NCI-H524 treated with DMSO at 0.1 percent for 48 hours (cell line): ENCODE measurements at places on chromosomes 2 and 18.

- DNase-seq, result no peak
These were observed 367.2 kb upstream of the KCNH7 start for GRCh38 chr2:163205589-163206254.

DNA sequence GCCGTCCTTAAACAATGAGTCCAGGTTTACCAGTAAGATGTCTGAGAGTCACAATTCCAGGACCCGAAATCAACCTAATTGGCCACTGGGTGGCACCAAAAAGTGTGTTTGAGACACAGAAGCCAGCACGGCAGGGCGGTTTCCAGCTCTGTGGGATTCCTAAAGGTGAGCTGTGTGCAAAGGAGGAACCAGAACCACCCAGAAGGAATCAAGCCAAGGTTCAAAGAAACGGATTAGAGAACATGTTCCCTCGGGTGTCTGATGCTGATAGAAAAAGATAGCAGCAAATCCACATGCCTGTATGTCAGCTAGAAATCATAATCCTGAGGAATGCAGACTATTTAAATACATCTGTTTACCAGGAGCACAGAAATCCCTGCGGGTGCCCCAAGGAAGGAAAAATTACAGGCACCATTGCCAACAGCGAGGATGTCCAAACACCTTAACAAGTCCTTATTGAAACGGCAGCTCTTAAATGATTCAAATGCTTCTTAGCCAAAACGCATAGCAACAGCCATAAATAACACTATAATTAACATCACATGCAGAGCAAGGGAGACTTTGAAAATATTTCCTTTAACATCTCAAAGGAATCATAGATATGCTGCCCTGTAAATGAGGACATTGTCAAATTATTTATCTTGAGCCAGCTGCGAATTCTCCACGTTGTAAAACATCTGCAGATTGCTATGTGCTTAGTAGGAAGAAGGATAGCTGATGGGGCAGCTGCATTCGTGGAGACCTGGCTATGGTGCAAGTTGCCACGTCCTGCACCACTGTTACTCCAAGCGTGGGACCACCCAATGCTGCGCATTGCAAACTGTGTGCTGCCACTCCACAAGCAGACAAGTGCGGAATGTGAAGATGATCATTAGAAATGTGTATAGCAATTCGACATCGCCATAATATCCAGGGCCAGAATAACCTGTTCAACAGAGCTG is 318.7 kb upstream of the NCKAP5 start:
- DNase-seq, result no peak

DNA sequence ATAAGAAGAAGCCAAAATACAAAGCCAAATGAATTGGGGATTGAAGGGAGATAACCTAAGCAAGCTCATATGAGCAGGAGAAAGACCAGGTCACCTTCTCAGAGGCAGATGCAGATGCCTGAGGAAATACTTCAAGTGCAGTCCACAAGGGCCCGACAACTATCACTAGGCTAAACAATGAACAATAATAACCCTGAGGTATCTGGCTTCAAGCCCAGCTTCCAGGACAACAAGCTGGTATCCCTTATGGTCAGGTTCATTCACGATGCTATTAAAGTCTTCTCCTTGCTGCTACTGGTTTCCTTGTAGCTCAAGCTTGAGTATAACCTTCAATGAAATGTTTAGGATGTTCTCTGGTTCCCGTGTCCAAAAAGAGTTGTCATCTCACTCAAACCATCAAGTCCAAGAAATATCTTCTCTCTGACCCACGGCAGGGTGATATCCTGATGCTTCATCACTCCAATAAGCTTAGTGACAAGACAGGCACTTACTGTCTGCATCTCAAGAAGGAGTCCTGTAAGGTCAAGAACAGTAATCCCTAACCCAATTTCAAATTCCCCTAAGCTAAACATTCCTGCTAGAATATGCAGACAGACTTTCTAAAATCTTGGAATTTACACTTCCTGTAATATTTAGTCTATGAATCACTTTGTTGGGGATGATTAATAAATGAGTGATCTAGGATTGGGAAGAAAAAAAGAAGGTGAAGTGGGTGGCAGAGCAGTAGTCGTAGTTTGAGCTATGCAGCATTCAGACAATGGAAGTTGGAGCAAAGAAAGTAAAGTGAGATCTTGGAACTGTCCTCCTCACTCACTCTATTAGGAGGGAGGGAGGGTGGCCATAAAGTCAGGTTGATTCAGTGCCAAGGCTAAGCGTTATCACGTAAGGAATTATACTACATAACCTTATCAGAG is 33.1 kb downstream of the CHN1 start:
- peak; percentile 41 for DNase-seq

DNA sequence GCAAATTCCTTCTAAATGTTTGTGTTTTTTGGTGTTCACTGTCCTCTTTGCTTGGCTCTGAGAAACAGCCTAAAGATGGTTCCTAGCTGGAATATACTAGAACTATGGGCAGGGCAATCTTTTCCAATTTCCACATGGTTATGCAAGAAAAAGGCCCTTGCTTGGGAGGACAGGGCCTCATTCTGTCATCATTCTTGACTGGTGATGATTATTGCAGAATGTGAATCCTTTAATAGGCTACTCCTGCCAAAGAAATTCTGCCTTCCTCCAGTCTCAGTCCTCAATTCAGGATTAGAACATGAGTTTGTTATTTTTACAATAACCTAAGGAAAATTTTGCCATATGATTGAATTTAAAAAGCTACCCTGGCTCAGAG is 218.7 kb downstream of the HNMT start:
- DNase-seq, result no peak

DNA sequence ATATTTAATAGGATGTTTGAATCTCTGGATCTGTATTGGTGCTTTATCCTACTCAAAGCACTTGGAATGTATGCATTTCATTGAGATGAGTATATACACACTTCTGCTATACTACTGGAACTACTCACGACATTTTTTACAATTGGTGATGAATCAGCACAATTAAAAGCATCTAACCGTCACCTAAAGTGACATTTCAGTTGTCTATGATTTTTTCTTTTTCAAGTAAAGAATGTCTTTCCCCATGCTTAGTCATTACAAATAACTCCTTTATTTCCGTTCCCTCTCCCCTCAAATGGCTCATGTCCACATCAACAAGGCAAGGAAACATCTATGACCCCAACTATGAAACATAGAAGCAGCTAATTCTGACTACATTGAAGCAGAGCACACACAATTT is 77.3 kb downstream of the CLIP4 start:
- DNase-seq, result no peak
